ENCODE measurements at places on chromosomes 16 and 17.

- no peak for DNase-seq
Measured at GRCh38 chr16:23682181-23682580, 3.5 kb downstream of the PLK1 start.

DNA sequence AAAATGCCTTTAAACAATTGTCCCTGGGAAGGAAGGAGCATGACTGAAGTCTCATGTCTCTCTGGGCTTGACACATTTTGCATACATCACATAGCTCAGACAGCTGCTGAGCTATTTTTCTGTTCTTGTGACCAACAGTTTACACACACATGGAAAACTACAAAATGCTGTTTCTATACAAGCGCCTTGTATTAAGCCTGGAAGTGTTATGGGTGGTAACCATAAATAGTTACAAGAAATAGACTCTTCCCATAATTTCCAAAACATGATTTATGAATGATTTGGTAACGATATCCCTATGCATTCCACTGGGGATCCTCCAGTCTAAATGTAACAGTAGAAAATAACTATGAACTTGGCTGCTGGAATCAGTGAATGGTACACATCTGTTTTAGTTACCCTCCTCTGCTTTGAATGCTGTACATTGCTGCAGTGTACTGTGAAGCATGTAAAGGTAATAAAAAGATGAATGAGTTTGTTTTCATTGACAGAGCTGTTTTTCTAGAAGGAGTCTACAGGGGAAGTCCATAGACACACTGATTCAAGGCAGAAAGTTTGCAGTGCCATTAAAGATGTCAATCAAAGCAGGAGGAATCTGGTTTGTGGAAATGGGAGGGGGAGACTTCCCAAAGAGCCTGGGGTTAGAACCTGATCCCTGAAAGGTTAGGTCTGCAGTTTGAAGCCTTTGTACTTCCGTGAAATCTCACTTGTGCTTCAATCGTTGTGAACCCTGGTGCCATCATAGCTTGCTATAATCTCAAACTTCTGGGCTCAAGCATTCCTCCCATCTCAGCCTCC, 5.0 kb downstream of the ACSF2 start:
- DNase-seq: no peak

- no peak for DNase-seq
Measured at GRCh38 chr17:67276075-67276474, 31.1 kb upstream of the HELZ start.

DNA sequence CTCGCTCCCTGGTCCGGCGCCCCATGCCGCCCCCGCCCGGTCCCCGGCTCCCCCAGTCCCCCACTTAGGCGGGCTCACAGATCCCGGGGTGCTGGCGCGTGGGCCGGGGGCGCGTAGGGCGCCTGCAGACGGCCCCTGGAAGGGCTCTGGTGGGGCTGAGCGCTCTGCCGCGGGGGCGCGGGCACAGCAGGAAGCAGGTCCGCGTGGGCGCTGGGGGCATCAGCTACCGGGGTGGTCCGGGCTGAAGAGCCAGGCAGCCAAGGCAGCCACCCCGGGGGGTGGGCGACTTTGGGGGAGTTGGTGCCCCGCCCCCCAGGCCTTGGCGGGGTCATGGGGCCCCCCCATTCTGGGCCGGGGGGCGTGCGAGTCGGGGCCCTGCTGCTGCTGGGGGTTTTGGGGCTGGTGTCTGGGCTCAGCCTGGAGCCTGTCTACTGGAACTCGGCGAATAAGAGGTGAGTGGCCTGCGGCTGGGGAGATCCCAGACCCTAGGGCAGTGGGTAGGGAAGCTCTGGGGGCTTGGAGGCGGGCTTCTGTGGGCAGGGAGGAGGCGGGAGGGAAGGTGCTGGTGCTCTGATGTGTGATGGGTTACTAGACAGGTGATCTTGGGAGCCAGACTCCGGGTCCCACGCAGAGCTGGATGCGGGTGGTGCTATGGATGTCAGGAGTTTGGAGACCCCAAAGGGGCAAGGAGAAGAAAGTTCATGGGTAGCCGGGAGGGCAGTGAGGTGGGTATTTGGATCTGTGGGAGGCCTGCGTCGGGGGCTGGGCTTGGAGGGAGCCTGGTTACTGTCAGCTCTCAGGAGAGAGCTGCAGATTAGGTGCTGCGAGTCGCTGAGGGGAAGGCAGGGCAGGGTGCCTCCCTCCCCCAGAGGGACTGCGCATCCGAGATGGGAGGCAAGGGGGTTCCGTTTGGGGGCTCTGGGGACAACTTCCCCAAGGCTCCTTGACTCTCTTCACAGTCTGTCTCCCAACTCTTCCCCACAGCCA, 560 bp downstream of the EFNB3 start:
- DNase-seq: no peak

DNA sequence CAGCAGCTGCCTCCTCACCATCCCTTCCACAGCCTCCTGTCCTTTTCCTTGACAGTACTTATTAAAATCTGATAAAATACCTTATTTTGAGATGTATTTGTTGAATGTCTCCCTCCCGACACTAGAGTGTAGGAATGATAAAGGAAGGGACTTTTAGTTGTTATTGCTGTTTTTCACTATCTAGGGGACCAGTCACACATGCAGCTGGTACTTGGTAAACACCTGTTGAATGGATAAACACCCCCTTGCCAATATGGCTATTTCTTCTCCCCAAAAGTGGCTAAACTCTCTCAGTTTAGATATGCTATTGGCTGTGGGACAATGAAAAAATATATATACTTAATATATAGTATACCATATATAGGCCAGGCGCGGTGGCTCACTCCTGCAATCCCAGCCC, 96.7 kb downstream of the STX8 start:
- DNase-seq: no peak

DNA sequence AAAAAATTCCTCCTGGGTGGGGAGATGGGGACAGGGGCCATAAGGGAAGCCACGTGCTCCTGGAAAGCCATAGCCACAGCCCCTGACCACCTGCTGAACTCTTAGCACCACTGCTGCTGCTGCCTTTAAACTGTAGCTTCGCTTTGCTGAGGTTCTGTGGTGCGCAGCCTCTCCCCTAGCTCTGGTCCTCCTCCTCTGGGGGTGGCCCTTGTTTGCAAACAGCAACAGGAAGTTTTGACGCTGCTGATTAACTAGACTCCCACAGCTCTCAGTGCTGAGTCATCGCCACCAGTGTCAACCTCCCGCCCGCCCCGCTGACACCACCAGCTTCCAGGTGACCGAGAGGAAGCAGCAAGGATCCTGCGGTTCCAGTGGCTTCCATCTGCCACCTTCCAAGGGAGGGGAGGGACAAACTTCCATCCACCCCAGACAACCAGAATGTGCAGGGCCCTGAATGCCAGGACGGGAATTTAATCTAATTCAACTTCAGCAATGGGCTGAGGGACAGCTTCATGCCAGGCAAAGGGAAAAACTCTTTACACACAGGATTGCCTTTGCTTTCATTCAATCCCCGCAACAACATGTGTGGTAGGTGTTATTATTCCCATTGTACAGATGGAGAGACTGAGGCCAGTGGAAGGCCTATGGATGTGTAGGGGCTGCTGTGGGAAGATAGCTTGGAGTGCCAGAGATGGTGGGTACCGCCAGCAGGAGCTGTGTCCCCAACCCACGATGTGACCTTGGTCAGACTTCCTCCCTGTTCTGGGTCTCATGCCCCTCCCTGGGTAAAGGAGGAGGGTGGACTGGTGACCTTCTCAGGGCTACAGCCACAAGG, 8.1 kb upstream of the KIFC3 start:
- no peak for DNase-seq

GRCh38 chr16:25163683-25164082, 52.1 kb downstream of the LCMT1 start:
- no peak for DNase-seq

- no peak for DNase-seq
Measured at GRCh38 chr17:50931144-50931908, 65.2 kb upstream of the TOB1 start.

GRCh38 chr17:77829843-77830799, 128.4 kb upstream of the TNRC6C start:
- no peak for DNase-seq

DNA sequence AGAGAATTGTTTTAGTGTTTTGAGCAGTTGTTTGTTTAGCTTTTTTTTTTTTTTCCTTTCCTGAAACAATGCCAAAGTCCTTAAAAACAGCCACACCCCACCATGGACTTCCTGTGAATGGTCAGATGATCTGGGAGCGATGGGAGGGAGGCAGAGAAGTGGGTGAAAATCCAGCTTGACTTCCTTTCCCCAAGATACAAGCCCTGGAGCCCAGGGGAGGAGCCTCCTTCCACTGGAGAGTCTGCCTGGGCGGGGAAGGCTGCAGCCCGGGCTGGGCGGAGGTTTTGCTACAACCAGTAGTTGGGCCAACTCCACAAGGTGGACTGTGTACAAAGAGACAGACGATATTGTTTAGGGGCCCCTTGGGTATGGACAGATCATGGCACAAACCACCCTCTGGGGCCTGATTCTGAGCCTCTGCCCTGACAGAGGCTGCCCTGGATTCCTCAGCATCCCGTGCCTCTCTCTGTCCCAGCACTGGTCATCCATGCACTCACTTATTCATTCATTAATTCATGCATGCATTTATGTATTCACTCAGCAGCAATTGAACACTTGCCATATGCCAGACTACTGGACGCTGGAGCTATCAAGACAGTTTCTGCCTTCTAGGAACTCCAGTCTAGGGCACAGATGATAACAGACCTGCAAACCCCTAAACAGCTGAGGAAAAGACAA, 29.8 kb downstream of the WSB1 start:
- DNase-seq: no peak

DNA sequence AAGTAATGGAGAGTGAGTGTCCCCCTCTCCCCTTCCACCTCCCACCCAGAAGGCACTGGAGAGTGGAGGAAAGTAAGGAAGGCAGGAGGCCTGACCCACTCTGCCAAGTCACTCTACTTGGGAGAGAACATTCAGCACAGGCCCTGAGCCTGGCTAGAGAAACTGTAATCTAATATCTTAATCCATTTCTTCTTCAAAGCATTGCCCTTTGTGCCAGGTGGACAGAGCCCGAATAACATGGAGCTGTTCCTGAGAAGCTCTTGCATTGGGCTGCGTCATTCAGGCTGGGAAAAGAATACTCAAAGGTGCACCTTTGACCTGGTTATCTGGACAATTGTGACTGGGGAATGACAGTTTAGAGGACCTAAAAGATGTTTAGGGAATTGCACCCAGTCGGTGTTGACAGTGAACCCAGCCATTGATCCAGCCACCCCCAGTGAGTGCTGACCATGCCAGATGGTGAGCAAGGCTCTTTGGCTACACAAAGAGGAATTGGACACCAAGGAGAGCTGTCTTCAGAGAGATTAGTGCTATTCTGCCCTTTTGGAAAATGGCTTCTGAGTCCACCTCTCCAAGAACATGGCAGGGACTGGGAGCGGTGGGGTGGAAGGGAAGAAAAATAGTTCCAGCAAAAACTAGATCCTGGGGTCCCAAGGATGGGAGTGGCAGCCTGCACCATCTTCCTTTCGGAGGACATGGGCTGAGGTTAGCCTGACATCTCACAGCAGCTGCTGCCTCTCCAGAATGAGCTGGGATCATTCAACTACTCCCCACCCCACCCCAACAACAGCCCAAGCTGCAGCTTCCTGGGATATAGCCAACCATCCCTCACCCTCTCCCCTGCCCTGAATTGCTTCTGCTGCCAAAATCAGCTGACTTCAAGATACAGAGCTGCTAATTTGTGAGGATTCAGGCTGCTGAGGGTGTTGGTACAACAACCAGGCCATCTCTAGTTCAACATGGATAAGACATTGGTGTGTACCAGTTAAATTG, 11.6 kb upstream of the NOG start:
- DNase-seq: no peak

DNA sequence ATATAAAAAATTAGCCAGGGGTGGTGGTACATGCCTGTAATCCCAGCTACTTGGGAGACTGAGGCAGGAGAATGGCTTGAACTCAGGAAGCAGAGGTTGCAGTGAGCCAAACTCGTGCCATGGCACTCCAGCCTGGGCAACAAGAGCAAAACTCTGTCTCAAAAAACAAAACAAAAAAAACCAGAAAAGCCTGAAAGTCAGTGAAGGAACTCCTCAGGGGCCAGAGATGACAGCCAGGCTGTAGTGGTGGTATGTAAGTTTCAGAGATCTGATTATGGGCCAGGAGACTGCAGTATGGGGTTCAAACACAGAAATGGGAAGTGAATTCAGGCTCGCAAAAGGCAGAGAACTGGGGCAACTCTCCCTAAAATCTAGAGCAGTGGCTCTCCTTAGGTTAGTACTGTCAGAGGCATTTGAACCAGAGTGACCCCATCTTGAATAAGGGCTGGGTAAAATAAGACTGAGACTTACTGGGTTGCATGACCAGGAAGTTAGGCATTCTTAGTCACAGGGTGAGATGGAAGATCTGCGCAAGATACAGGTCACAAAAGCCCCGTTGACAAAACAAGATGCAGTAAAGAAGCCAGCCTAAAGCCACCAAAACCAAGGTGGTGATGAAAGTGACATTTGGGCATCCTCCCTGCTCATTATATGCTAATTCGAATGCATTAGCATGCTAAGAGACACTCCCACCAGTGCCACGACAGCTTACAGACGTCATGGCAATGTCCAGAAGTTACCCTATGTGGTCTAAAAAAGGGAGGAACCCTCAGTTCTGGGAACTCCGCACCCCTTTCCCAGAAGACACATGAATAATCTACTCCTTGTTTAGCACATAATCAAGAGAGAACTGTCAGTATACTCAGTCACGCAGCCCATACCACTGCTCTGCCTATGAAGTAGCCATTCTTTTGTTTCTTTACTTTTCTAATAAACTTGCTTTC, 120.2 kb upstream of the XYLT1 start:
- DNase-seq: no peak

- DNase-seq: no peak
Measured at GRCh38 chr17:47708864-47709541, 15.0 kb downstream of the TBKBP1 start.

DNA sequence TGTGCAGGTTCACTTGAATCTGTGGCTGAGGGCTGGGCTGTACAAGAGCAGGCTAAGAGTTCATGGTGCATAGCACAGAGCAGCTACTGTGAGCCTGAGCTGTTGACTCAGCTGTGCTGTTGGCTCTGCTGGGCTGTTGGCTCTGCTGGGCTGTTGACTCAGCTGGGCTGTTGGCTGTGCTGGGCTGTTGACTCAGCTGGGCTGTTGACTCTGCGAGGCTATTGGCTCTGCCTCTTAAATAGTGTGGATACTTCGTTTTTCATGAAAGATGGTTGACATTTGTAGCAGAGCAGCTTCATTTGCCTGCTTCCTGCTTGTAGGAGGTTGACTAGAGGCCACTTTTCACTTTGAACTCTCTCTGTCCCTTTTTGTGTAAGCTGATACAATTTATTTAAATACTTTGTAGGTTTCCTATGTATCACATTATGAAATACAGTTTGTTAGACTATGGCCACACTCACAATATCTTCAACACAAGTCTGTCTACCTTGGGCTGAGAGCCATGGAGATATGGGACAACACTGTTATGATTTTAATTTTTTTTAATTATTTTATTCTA, 40.3 kb upstream of the CCNF start:
- no peak for DNase-seq
